Suprapubic skin (tissue), 4 donors: ENCODE measurements at places on chromosomes 5 and 9. TPM values are rescaled to one million over a fixed set of nuclear protein-coding genes. Genes with fewer than 3 reads are reported as not detected.

DNA sequence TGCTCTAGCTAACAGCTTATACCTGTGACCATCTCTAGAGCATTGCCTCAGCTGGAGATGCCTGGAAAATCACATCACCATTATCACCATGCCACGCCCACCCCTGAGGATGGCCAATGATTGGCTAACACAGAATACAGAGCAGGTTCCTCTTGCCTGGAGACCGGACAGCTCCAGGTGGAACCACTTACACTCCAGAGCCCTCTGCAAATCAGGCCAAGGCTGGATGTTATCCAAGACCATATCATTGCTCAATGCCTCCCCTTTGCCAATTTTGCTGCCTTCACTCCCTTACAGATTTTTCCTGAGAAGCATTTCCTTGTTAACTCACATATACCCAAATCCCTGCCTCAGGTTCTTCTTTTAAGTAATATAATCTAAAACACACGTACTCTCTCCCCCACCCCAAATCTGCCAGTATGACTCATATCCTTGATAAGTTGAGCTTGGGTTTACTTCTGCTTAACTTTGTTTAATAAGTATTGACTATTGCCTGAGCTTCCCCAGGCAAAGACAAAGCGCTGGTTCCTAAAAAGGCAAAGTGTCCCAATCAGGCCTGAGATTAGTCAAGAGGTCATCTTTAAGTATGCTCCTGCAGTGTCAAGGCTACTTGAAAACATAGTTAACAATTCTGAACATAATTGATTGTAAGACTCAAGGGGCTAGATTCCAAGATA, 309.6 kb downstream of the EPB41L4A start:
- no peak for DNase-seq

- no peak for DNase-seq
Observed at GRCh38 chr5:93675460-93676450, 65.6 kb downstream of the POU5F2 start.

DNA sequence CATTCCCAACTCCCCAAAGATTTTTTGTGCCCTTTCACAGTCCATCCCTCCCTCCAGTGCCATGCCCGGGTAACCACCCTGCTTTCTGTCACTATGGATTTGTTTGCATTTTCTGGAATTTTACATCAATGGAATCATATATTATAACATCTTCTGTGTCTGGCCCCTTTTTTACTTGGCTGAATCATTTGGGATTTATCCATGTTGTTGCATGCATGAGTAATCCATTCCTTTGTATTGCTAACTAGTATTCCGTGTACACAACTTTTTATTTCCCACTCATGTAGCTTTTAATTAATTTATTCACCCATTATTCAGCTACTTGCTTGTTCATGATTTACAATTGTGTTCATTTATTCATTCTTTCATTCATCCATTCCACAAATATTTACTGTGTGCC, 94.1 kb downstream of the FGF18 start:
- DNase-seq = no peak

DNA sequence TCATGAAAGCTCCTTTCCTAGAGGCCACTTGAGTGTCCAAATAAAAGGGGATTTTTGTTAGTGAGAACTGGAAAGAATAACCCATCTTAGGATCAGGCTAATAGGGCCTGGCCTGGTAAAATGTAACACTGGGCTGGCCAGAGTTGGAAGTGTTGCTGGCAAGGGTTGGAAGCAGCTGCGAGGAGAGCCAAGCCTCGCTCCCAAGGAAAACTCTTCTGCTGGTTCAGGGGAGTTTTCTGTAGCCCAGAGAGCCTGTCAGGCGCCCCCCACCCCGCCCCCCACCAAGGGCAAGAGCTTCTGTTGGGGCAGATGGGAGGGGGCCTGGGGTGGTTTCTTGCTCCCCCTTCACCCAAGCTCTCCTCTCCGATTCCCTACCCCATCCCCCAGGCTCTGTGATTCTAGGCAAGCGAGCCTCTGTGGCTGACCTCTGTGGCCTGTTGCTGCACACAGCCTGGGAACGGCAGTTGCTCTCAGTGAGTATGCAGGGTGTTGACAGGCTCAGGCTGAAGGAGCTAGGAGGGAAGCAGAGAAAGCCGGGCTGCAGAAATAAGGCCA, 547.8 kb downstream of the CCDC171 start:
- no peak for DNase-seq

DNA sequence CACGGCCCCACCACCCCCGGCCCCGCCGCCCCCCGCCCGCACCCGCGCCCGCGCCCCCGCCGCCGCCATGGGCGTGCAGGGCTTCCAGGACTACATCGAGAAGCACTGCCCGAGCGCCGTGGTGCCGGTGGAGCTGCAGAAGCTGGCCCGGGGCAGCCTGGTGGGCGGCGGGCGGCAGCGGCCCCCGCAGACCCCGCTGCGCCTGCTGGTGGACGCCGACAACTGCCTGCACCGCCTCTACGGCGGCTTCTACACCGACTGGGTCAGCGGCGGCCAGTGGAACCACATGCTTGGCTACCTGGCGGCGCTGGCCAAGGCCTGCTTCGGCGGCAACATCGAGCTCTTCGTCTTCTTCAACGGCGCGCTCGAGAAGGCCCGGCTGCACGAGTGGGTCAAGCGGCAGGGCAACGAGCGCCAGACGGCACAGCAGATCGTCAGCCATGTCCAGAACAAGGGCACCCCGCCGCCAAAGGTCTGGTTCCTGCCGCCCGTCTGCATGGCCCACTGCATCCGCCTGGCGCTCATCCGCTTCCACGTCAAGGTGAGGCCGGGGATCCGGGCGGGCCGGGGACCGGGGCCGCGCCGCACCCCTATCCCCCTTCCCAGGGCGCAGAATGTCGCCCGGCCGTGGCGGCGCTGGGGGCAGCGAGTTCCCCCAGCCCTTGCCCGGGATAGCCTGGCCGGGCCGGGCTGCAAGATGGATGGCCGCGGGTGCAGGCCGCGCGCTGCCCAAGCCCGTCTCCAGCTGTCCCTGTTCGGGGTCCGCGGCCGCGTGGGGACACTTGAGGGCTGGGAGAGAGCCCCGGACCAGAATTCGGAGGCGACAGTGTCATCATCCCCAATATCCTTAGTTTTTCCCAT, 594 bp downstream of the FAM120A start:
- peak; percentile 77 for DNase-seq

DNA sequence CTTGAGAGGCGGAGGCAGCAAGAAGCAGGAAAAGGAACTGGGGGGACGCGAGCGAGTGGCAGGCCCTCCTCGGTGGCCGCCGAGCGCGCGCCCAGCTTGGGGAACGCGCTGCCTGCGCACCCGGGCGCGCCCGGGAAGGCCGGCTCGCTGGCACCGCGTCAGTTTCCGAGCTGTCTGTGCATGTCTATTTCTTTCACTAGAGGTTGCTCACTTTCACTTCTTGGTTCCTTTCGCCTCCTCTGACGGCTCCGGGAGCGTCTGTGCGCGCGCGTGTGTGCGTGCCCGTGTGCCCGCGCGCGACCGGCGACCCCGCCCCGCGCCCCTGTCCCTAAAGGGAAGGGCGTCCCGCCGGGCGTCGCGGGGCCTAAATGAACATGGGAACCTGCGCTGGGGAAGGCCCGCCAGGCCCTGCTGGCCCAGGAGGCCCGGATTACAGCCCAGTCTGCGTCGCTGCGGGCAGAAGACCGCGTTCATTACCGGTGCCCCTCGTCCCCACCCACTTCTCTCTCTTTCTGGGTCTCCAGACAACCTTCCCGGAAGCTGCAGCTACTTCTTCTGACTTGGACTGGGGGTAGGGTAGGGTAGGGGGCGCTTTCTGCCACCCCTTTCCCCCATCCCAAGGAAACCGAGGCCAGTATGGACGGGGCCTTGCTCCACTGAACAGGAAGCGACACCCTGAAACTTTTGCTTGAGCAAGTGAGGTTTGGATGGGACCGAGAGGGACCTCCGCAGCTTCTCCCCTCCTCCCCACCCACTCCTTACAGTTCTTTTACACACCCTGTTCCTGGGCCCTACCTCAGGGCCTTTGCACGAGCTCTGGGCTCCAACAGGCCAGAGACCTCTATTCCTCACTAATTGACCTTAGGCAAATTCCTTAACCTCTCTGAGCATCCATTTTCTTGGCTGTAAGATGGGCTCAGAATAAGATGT, 205.8 kb upstream of the IER5L start:
- peak; percentile 88 for DNase-seq

DNA sequence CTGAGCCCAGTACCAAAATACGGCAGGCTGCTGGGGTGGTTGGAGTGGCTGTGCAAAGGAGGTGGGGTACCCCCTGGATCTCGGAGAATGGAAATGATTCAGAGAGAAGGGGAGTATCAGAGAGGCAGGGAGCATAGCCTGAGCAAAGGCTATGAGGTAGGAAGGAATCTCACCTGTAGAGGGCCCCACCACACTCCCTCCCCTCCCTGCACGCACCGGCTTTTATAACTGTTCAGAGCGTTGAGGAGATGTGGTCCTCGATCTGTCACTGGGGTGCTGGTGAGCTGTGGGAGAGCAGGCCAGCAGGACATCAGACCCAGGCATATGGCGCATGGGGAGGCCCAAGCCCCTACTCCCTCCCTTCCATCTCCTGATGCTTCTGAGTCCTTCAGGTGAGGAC, 13.2 kb downstream of the PHF19 start:
- DNase-seq = no peak

DNA sequence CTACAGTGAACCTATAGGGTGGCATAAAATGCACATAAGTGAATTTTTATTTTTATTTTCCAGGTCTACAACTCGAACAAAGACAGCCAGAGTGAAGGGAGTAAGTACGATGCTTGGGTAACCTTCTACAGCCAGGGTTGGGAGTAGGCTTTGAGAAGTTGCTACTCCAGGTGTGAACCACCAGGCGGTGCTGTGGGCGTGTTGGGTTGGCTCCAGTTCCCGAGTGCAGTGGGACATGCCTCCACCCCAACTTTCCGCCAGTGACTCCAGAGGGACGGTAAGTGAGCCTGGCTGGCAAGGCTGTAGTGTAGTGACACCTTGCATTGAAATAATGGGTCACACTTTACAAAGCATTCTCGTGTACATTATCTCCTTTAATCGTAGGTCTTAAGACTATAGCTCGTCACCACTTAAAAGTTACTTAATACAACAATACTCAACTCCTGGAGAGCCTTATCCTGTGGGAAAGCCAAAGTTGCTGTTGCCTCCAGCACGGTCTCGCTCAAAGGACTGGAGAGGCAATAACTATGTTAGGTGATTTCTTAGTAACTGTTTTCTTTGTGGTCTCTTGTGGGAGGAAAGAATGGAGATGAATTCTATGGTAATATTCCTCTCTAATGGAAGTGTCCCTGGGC, 244.0 kb downstream of the ARHGAP26 start:
- no peak for DNase-seq

GRCh38 chr5:111016801-111017200, 54.7 kb upstream of the TSLP start:
- DNase-seq = no peak

DNA sequence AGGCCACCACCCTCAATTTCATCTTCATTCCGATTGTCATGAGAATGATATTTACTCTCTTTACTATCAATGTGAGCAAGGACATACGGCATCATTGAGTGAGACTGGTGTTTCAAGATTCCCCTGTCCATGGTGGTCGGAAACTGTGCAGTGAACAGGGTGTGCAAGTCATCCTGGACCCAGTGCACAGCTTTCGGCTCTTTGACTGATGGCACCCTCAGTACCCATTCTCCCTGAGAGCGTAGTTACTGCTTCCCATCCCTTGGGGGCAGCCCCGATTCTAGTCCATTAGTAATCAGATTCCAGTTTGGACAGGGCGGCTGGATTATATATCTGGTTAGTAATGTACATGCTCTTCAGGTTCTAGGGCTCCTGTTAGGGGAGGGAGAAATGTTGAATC, 61.7 kb upstream of the SUB1 start:
- no peak for DNase-seq

- no peak for DNase-seq
Observed at GRCh38 chr9:21434202-21435014, 5.8 kb upstream of the IFNA1 start.

GRCh38 chr9:37408933-37409710, 13.4 kb upstream of the GRHPR start:
- DNase-seq = no peak

- DNase-seq = no peak
Observed at GRCh38 chr5:5348135-5348534, 74.3 kb upstream of the ICE1 start.

DNA sequence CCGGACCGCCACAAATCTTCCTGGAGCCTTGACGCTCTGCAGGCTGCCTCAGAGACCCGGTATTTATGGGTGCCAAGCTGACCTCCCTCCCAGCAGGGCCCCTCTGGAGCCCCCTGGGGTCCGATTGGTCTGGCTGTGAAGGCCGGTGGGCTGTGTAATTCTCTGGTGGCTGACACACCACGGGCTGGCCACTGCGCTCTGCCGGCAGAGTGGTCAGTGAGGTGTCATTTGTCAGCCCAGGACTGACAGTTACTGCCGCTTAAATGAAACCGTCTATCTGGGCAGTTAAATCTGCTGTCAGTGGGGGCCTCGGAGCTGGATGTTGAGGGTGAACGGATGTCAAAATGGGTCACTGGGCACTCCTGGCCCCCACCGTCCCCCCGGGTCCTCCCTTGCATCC, 10.7 kb downstream of the NR5A1 start:
- no peak for DNase-seq

- DNase-seq = no peak
Observed at GRCh38 chr5:113215401-113216060, 219.3 kb downstream of the TSSK1B start.

GRCh38 chr5:61280205-61280604, 51.9 kb upstream of the ZSWIM6 start:
- no peak for DNase-seq

DNA sequence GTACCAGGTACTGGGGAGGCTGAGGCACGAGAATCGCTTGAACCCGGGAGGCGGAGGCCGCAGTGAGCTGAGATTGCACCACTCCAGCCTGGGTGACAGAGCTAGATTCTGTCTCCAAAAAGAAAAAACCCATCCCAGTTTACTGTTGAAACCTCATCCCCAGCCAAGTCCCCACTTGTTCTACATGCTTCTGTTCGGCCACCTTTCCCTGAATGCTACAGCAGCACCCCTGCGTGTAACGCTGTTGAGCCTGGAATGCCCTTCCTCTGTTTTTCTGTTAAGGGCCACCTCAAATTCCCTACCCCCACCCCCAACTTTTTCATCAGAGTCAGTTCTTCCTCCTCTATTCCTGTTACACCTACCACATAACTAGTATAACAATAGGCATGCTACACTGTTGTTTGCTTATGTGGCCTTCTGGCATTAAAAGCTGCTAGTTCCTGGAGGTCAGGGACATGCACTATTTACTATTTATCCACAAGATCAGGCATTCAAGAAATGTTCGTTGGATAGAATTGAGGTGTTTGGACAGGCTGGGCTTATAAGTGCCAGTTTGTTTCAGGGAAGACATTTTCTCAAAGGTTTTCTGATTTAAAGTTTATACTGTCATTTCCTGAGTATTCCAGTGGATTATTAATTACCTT, 47.1 kb upstream of the C5orf47 start:
- no peak for DNase-seq

- DNase-seq = peak; percentile 58
Observed at GRCh38 chr9:127846443-127847177, 7.8 kb downstream of the ENG start.

The CLTB gene
- 440 TPM for total RNA-seq

The RGS7BP gene
- not detected for total RNA-seq

The APBA1 gene
- total RNA-seq = 10.7 TPM

The GLRA1 gene
- total RNA-seq = not detected

The FBP2 gene
- not detected for total RNA-seq

The GPR151 gene
- not detected for total RNA-seq

The DAB2IP gene
- 55.6 TPM for total RNA-seq

The ZNF366 gene
- 0.38 TPM for total RNA-seq

The CNTFR gene
- total RNA-seq = 6.4 TPM

The ALDH7A1 gene
- 55.2 TPM for total RNA-seq
